ENCODE measurements at places on chromosomes 3 and 15. TPM values are rescaled to one million over a fixed set of nuclear protein-coding genes. Genes with fewer than 3 reads are reported as not detected.

The NT5DC2 gene
- 21.7 TPM for total RNA-seq

The UBE2E2 gene
- 92.6 TPM for total RNA-seq

The RAB43 gene
- total RNA-seq = 15.7 TPM

The MEGF11 gene
- not detected for total RNA-seq

The CAND2 gene
- 29.9 TPM for total RNA-seq

The PLS1 gene
- total RNA-seq = 2.8 TPM

The RAD51 gene
- total RNA-seq = 3.0 TPM

The MME gene
- total RNA-seq = 35.8 TPM

The LNP1 gene
- total RNA-seq = 3.9 TPM

The CEMIP gene
- total RNA-seq = not detected

The MAP4 gene
- total RNA-seq = 351 TPM

The RBP2 gene
- total RNA-seq = not detected

The CNOT10 gene
- 18.7 TPM for total RNA-seq

The SLC7A14 gene
- 0.19 TPM for total RNA-seq

The EPHB3 gene
- 3.1 TPM for total RNA-seq

The DUOXA2 gene
- total RNA-seq = not detected

The PXYLP1 gene
- total RNA-seq = 6.5 TPM

The ROBO1 gene
- 13.4 TPM for total RNA-seq

The ZNF80 gene
- total RNA-seq = not detected

The PTPN23 gene
- total RNA-seq = 12.9 TPM

The GABRG3 gene
- total RNA-seq = not detected

The FBXW12 gene
- total RNA-seq = not detected

The CA12 gene
- 18.8 TPM for total RNA-seq

The COL7A1 gene
- 2.0 TPM for total RNA-seq

The ALS2CL gene
- 4.8 TPM for total RNA-seq

The TM4SF18 gene
- total RNA-seq = 8.1 TPM

The BMF gene
- 5.3 TPM for total RNA-seq

The OR5H14 gene
- not detected for total RNA-seq

The IQCH gene
- 0.27 TPM for total RNA-seq

The THSD4 gene
- total RNA-seq = 28.5 TPM
